Upper lobe of left lung (tissue), 6 donors: ENCODE measurements at places on chromosomes 6 and 20.
A peak's percentile ranks its signal among the peaks of the same experiment; 100 is the strongest.

GRCh38 chr6:90709431-90709996 lies 122.6 kb upstream of the MAP3K7 start:
- no peak for DNase-seq

DNA sequence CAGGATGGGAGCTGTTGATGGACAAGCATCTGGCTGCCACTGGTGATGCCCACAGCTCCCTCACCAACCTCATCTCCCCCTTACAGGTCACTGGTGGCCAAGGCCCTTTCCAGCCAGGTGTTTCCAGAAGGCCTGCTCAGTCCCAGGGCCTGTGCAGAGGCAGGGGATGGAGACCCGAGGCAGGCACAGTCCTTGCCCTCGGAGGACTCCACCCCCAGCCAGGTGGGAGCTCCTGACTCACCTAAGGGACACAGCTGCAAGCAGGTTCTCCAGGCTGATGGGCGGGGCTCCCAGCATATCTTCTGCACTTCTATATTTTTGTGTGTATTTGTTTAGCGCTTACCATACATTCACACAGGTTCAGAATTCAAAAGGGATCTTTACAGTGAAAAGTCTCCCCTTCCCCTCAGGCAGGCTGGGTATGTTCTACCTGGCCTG lies 17.4 kb downstream of the PRPH2 start:
- no peak for DNase-seq

DNA sequence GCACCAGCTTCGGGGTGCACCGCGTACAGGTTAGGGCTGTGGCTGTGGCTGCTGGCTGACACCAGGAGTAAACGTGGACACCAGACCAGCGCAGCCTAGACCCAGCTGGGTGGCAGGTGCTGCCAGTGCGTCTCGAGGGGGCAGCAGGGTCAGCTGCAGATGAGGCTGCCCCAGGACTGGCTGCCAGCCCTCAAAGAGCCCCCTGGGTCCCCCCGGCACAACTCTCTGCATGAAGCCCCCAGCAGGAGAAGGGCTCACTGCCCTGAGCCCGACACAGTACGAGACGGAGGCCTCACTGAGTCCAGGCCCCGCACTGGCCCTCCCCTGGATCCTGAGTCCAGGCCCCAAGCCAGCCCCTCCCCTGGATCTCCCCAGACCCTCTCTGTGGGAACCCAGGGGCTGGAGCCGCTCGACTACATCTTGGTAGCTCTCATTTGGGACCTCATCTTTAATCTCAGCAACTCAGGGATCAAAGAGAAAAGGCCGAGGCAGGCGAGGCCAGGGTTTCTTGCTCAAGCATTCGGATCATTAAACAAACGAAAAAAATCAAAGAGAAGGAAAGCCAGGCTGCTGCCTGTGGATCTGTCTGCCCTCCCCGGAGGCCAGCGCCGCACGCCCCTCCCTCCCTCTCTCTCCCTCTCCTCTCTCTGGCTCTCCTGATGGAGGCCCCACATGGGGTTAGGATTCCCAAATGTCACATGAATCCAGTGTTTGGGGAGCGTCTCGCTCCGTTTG lies 7.0 kb upstream of the NKAIN4 start:
- DNase-seq, result no peak

GRCh38 chr6:113169484-113169883 lies 687.7 kb upstream of the MARCKS start:
- DNase-seq, result no peak

- peak; percentile 63 for DNase-seq
Measured at GRCh38 chr20:62590309-62591121, 51.8 kb upstream of the SLCO4A1 start.

DNA sequence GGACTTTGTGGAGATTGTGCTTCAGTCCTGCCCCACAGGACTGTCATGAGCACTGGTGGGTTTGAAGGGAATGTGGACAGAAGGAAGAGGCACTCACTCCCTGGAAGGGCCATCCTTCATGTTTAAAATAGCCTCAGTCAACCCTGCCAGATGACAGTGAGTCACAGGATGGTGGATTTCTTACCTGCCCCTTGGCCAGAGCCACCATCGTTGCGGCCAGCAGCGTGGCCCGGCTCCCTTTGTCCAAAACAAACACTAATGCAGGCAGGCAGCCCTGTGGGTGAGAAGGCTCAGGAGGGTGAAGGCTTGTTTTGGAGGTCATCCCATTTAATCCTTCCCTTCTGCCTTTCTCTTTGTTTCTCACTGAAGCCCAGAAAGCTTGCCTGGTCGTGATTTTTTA lies 422.7 kb downstream of the CD83 start:
- DNase-seq, result no peak
